Naive thymus-derived CD8-positive, alpha-beta T cell (primary cell): ENCODE measurements at places on chromosomes 5 and 9.

DNA sequence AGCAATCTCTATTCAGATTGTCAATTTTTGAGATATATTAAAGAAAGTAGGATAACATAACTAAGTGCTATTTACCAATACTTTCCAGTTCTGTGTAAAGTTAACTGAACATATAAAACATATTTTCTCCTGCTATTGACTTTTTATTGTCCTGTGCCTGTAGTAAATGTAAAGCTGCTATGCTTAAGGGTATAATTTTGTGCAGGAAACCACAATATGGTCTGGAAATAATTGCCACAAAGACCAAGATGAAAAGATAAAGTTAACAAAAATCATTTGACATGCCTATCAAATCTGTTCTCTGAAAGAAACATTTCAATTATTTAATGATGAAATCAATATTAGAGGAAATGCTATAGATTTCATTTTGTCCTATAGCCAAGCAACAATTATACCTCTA lies 121.3 kb downstream of the FGF10 start:
- no peak for DNase-seq

- no peak for DNase-seq
Observed at GRCh38 chr9:115191667-115192066, 73.7 kb upstream of the TNC start.

DNA sequence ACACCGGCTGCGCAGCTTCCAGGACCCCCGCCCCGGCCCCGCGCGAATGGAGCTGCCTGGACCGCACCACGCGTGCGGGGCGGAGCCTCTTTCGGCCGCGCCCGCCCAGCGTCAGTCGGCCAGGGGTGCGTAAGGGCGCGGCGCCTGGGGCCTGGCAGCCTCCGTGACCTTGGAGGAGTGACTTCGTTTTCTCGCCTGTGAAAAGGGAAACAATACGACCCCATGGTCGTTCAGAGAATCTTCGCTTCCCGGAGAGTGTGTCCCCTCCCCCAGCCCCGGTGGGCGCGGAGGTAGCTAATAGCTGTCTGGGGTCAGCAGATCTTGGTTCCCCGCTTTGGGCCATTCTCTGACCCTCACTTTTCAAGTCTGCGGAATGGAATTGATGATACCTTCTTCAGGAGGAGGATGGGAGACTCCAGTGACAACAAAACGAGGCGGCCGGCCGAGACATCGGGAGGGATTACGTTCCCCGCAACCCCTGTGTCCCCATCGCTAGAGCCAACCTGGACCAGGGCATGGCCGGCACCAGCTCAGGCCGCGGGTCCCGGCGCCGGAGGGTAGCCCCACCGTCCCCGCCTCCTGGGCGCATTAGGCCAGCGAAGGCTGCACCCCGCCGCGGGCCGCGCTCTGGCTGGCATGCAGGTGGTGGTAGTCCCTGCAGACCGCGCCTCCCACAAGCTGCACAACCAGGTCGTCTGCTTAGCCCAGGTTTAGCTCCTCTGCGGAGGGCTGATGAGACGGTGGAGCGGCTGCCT lies 5.5 kb upstream of the CDHR2 start:
- peak; percentile 77 for DNase-seq

GRCh38 chr9:25481372-25481771 lies 196.9 kb downstream of the TUSC1 start:
- no peak for DNase-seq

GRCh38 chr5:118778941-118779340 lies 209.4 kb downstream of the DTWD2 start:
- no peak for DNase-seq

GRCh38 chr5:68214482-68215207 lies 911 bp upstream of the PIK3R1 start:
- no peak for DNase-seq

- no peak for DNase-seq
Observed at GRCh38 chr5:124732428-124733328, 13.8 kb downstream of the ZNF608 start.

DNA sequence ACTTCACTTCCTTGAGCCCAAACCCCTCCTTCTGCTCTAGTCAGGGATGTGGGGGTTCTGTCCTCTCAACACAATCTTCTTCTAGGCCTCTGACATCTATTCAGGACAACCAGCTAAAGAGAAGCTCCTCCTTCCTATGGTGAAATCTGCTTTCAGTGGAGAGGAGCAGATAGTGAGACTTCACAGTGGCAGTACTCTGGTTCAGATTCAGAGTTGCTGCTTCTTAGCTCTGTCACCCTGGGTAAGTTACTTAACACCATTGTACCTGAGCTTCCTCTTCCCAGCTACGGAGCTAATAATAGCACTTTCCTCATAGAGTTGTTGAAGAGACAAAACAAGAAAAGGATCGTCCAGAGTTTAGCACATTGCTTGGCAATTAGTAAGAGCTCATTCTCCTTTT lies 77.3 kb upstream of the LARP1 start:
- DNase-seq = no peak

DNA sequence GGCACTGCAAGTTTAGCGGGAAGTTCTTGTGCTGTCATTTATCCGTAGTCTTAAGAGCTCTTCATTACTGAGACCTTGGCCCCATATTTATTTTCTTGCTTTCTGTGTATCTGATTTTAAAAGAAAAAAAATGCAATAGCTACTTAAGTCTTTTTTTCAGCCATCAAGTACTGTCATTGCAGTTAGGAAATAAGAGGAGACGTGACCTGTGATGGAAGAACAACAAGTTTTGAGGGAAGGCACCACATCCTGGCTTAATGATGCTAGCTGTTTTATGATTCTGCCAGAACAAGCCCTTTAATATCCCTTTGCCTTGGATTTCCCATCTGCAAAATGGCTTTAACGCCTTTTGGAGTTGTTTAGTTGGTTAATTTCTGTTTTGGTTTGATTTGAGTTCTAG lies 3.8 kb downstream of the RGMB start:
- DNase-seq = no peak

GRCh38 chr5:95600557-95600956 lies 19.3 kb upstream of the GPR150 start:
- no peak for DNase-seq

- DNase-seq = no peak
Observed at GRCh38 chr9:124766815-124767554, 4.1 kb downstream of the NR6A1 start.

DNA sequence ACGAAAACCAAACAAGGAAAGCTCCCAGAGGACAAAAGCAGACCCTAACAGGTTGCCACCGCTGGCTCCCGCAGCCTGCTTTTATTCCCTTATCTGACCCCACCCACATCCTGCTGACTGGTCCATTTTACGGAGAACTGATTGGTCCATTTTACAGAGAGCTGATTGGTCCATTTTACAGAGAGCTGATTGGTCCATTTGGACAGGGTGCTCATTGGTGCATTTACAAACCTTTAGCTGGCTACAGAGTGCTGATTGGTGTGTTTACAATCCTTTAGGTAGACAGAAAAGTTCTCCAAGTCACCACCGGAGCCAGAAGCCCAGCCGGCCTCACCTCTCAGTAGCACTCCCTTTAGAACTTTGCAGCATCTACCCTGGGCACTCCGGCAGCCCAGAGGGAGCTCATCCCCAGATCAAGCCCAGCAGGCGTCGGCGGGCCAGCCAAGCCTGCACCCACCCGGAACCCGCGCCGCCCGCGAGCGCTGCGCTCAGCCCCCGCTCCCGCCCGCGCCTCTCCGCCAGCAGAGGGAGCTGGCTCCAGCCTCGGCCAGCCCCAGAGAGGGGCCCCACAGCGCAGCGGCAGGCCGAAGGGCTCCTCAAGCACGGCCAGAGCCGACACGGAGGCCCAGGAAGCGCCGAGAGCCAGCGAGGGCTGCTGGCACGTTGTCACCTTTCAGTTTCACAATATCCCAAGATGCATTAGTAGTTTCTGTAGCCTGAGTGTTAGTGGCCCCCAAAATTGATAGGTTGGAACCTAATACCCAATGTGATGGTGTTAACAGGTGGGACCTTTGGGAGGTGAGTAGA lies 35.3 kb upstream of the CLPTM1L start:
- DNase-seq = peak; percentile 68

- DNase-seq = no peak
Observed at GRCh38 chr9:130660326-130660682, 4.1 kb upstream of the PRDM12 start.

GRCh38 chr5:150783422-150783928 lies 4.9 kb downstream of the SMIM3 start:
- peak; percentile 84 for DNase-seq

DNA sequence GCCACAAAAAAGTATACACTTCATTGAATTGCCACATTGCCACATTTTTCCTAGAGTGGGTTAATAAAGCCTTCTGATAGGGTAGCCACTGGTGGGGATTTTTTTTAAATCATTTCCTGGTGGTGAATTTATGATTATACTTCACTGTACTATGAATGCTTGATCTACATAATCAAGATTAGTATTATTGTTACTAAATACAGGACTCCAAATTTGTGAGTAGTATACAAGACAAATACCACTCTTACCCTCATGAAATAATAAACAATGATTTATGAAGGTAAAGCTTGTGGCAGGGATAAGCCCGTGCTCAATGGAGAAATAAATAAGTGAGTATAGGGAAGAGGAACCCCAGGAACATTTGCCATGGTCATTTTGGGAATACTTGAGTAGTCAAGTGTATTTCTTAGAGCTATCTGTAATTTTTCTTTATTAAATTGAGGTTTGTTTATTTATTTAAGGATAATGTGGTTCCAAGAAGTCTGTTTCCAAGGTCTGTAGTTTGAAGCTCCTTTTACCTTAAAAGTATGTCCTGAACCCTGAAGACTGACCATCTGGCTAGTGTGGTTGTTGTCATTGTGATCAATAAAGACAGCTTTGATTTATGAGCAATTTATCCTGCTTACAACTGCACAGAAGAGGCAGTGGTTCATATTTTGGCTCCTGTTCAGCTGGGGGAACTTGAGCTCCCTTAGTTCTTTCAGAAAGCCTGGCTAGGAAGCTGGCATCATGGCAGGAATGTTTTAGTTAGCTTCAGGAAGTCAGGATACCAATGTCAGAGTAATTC lies 118.6 kb downstream of the ZSWIM6 start:
- no peak for DNase-seq

GRCh38 chr5:32710550-32711361 lies at the start of gene NPR3:
Gene NPR3, plus strand, starts transcription at chr5:32711321. Its CDS starts 456 bp downstream, at chr5:32711777.
- no peak for DNase-seq

DNA sequence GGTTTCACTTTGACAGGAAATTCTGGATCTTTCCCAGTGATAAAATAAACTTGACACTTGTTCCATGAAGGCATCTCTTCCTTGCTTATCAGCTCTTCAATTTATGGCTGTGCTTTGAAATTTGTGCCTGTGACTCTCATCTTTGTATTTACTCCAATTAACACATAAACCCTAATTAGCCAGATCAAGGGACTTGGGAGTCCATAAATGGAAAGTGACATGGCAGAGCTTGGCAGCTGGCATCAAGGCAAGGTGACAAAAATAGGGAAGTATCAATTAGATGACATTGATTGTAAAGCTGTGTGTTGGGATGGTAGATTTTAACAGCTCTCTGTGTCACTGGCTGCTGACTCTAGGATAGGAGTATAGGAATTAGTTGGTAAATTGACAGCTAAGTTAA lies 133.9 kb downstream of the PBX3 start:
- no peak for DNase-seq

DNA sequence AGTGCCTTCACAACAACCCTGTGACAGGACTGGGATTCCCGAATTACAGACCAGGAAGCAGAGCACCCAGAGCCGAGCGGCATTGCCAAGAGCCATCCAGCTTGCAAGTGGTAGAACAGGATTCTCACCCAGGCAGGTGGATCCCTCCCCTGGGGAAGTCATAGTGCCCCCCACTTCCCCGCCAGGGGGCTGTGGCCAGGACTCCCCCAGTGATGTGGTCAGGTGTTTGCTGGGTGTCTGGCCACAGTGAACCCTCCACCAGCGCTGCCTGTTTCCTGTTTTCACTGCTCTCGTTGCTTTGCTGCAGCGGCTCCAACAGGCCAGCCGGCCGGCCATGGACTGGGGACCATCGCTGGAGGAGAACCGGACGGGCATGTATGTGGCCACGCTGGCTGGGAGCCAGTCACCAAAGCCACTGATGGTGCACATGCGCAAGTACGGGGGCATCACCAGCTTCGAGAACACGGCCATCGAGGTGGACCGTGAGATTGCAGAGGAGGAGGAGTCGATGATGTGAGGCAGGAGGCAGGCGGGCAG lies 19.3 kb downstream of the SLC6A7 start:
- DNase-seq = peak; percentile 32

- DNase-seq = no peak
Observed at GRCh38 chr5:143373076-143373475, 30.4 kb downstream of the NR3C1 start.

DNA sequence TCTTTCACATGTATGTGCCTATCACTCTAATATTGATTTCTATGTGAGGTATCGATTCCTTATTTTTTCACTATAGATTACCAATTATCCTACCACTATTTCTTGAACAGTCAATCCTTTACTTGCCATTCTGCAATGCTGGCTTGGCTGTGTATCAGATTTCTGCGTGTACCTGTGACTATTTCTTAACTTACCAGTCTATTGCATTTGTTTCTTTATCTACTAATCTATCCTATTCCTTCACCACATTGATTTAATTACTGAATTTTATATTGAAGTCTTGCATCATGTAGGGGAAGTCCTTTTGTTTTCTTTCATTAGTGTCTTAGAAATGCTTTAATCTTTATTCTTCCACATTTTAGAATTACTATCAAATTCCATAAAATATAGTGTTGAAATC lies 684.8 kb downstream of the LRRC70 start:
- DNase-seq = no peak

GRCh38 chr5:154474396-154475334 lies 3.4 kb downstream of the HAND1 start:
- no peak for DNase-seq

DNA sequence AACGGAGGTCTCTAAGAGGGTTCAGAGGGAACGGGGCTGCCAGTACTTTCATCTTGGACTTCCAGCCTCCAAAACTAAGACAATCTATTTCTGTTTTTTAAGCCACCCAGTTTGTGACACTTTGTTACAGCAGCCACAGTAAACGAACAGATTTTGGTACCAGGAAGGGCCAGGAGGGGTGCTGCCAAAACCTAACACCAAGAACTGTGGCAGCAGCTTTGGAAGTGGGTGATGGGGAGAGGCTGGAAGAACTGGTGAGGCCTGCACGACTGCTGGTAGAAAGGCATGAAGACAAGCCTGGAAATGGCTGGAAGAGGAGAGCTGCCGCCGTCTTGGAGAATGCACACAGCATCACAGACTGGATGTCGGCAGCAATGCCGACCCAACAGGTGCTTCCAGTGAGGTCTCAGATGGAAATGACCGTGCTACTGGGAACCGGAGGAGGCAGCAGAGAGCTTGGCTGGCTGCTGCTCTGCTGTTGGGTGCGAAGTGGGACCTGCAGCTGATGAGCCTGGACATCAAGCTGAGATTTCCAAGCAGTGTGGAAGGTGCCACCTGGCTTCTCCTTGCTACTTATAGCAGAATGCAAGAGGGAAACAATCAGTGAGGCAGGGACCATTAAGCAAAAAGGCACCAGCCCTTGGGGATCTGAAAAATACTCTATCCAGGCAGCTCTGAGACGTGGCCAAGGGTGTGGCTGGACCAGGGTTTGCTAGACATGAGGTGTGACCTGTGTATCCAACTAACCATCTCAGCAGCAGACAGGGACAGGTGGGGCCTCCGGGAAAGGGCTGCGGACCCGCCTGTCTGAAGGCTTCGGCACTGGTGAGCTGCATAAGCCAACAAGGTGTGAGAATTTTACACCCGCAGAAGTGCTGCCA lies 4.7 kb upstream of the TMEM210 start:
- DNase-seq = no peak

- DNase-seq = no peak
Observed at GRCh38 chr5:129377504-129377903, 82.6 kb upstream of the ADAMTS19 start.

- no peak for DNase-seq
Observed at GRCh38 chr5:73436535-73437100, 12.0 kb downstream of the FOXD1 start.

GRCh38 chr5:68730220-68730978 lies 363.4 kb upstream of the SLC30A5 start:
- DNase-seq = no peak
